ENCODE measurements at places on chromosomes 4 and X. TPM values are rescaled to one million over a fixed set of nuclear protein-coding genes. Genes with fewer than 3 reads are reported as not detected.

- H3K27me3 ChIP-seq, result peaks cover 23% of the 10 kb centered on the region
- H3K27ac ChIP-seq, result no peak overlapping the region
- peak overlapping the region; percentile 70 for H3K4me3 ChIP-seq
- DNase-seq, result no peak
Measured at GRCh38 chr4:84496706-84497503, 2.2 kb downstream of the NKX6-1 start.

GRCh38 chr4:64882311-64883086, 473.2 kb upstream of the TECRL start:
- H3K36me3 ChIP-seq, result no peaks in the 10 kb centered on the region
- no peaks in the 10 kb centered on the region for H3K27me3 ChIP-seq
- H3K4me1 ChIP-seq, result no peaks in the 10 kb centered on the region

DNA sequence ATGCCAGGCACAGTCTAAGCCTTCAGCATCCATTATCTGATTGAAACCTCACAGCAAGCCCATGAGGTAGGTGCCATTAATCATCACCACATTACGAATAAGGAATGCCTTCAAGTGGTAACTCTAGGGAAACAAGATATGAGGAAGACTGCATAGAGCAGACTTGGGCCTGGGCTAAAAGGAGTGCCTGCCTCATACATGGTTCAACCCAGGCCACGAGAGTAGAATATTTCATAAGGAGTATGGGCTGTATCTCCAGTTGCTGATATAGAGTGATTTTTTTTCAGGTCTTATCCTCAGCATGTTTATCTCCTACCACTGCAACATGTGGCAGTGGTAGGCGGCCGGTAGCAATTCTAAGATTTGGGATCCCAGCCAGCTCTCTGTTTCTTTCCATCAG, 51.7 kb downstream of the ATP11C start:
- H3K36me3 ChIP-seq, result no peaks in the 10 kb centered on the region
- H3K4me1 ChIP-seq, result no peaks in the 10 kb centered on the region
- no peak overlapping the region for H3K4me3 ChIP-seq
- H3K27ac ChIP-seq, result peak overlapping the region; percentile 16
- no peak for DNase-seq

DNA sequence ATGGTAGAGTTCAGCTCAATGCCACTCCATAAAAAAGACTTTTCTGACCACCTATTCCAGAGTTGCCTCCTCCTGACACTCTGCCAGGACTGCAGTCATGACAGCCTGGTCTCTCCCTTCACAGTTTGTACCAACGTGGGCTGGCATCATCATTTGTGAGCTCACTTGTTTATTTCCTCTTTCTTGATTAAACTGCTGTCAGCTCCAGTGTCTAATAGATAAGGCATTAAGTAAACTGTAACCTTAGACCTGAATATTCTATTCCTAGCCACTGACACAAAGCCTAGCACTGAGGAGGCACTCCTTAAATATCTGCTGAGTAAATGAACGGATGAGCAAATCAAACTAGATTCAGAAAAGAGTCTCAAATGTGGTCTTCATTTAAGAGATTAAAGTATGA, 48.7 kb downstream of the DDX60 start:
- no peaks in the 10 kb centered on the region for H3K27me3 ChIP-seq
- no peak overlapping the region for H3K27ac ChIP-seq
- DNase-seq, result no peak
- no peak overlapping the region for H3K4me3 ChIP-seq
- no peaks in the 10 kb centered on the region for H3K4me1 ChIP-seq
- H3K36me3 ChIP-seq, result peaks cover 61% of the 10 kb centered on the region

GRCh38 chrX:155534800-155535199, 76.4 kb upstream of the F8A3 start:
- no peaks in the 10 kb centered on the region for H3K27me3 ChIP-seq
- H3K27ac ChIP-seq, result no peak overlapping the region
- no peaks in the 10 kb centered on the region for H3K36me3 ChIP-seq
- H3K4me3 ChIP-seq, result no peak overlapping the region

GRCh38 chr4:136823020-136823419, 709.3 kb downstream of the PCDH18 start:
- H3K4me3 ChIP-seq, result no peak overlapping the region
- no peak overlapping the region for H3K27ac ChIP-seq
- no peaks in the 10 kb centered on the region for H3K27me3 ChIP-seq
- DNase-seq, result no peak
- no peaks in the 10 kb centered on the region for H3K4me1 ChIP-seq
- H3K36me3 ChIP-seq, result no peaks in the 10 kb centered on the region

DNA sequence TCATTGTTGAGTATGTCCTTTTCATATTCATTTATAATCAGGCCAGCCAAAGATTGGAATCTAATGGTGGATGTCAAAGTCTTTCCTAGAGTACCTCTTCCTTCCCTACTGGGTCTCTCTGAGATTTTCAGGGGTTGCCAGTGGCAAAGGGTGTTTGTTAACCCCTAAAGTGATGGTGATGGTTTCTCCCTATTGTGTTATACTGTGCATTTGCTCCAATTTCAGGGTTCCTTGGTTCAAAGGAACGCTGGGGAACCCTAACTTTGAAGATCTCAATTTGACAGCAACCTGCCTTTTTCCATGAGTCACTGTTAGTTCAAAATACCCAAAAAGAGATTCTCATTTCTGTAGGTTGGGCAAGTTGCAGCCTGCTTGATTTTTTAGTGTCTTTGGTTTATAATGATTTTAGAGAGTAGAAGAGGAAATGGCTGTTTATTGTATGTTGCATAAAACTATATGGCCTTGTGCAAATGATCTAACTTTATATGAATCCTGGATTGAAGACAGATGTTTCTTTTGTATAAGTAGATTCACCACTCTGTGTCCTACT, 23.0 kb downstream of the GAB1 start:
- H3K27me3 ChIP-seq, result no peaks in the 10 kb centered on the region
- H3K36me3 ChIP-seq, result no peaks in the 10 kb centered on the region
- H3K4me1 ChIP-seq, result peaks cover 64% of the 10 kb centered on the region
- DNase-seq, result no peak
- peak overlapping the region; percentile 79 for H3K27ac ChIP-seq

GRCh38 chr4:107247738-107248137, 211.6 kb upstream of the DKK2 start:
- H3K4me3 ChIP-seq, result no peak overlapping the region
- no peaks in the 10 kb centered on the region for H3K27me3 ChIP-seq

GRCh38 chr4:126215759-126216158, 901.0 kb downstream of the FAT4 start:
- DNase-seq, result no peak
- H3K27me3 ChIP-seq, result no peaks in the 10 kb centered on the region
- H3K4me3 ChIP-seq, result no peak overlapping the region
- H3K4me1 ChIP-seq, result no peaks in the 10 kb centered on the region
- H3K27ac ChIP-seq, result no peak overlapping the region

DNA sequence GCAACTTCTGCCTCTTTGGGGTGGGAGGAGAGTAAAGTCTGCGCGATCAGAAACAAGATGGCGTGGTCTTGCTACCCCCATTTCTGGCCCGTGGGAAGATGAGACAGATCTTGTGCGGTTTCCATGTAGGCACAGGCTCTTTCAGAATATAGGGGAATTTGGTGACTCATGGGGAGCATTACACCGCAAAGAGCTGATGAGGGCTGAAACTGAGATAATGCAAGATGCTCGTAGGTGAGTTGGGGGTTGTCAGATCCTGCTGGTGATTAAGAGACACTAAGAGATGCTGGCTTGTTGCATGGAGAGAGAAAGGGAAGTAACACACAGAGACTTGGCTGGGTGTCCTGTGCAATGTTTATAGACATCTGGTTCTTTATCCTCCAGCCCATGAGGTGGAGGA, 1.5 kb downstream of the EVC start:
- no peaks in the 10 kb centered on the region for H3K4me1 ChIP-seq
- H3K27me3 ChIP-seq, result no peaks in the 10 kb centered on the region
- no peak for DNase-seq
- H3K36me3 ChIP-seq, result no peaks in the 10 kb centered on the region
- peak overlapping the region; percentile 87 for H3K4me3 ChIP-seq
- H3K27ac ChIP-seq, result no peak overlapping the region

- DNase-seq, result no peak
- H3K4me1 ChIP-seq, result no peaks in the 10 kb centered on the region
- H3K4me3 ChIP-seq, result no peak overlapping the region
- H3K27me3 ChIP-seq, result no peaks in the 10 kb centered on the region
- no peaks in the 10 kb centered on the region for H3K36me3 ChIP-seq
Measured at GRCh38 chr4:111937368-111937767, 207.9 kb upstream of the FAM241A start.

DNA sequence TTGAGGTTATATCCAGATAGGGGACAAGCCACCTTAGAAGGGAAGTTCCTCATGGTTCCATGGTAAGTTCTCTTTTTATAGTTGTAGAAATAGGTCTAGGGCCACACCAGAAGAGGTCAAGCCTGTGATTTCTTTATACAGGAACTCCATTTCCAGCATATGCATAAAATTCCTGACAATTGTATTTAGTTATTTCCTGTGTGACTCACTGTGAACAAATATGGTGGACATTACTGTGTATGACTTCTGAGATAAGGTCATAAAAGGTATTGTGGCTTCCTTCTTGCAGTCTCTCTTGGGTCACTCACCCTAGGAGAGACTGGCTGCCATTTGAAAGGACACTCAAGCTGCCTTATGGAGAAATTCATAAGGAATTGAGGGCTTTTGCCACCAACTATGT, 2.2 kb upstream of the C4orf36 start:
- H3K4me1 ChIP-seq, result peaks cover 6% of the 10 kb centered on the region
- DNase-seq, result no peak
- no peak overlapping the region for H3K27ac ChIP-seq
- no peaks in the 10 kb centered on the region for H3K36me3 ChIP-seq
- no peak overlapping the region for H3K4me3 ChIP-seq
- no peaks in the 10 kb centered on the region for H3K27me3 ChIP-seq

GRCh38 chrX:107741404-107741790, 34.2 kb downstream of the TSC22D3 start:
- peaks cover 14% of the 10 kb centered on the region for H3K4me1 ChIP-seq
- no peaks in the 10 kb centered on the region for H3K36me3 ChIP-seq
- peak overlapping the region; percentile 94 for H3K27ac ChIP-seq
- no peak for DNase-seq

DNA sequence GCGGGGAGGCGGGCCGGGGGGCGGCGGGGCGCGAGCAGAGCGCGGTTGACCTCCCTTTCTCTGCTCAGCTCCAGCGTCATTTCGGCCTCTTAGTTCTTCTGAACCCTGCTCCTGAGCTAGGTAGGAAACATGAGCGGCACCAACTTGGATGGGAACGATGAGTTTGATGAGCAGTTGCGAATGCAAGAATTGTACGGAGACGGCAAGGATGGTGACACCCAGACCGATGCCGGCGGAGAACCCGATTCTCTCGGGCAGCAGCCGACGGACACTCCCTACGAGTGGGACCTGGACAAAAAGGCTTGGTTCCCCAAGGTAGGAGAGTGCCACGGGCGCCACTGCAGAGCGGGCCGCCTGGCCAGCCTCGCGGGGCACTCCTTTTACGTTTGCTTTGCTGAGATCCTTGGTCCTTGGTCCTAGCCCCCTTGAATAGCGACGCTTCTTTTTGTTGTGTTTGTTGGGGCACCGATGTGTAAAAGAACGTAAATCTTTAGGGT, at the start of gene HTATSF1:
HTATSF1 (plus strand) TSS at position 37 of the 497 bp plus-strand sequence; CDS start at position 130, 93 bp downstream.
- H3K4me3 ChIP-seq, result peak within 1 kb of the TSS; percentile 58
- H3K27me3 ChIP-seq, result no peaks in the 10 kb centered on the region
- no peak for DNase-seq
- peaks cover 14% of the 10 kb centered on the region for H3K36me3 ChIP-seq
- H3K27ac ChIP-seq, result peak within 1 kb of the TSS; percentile 86
- no peaks in the 10 kb centered on the region for H3K4me1 ChIP-seq

DNA sequence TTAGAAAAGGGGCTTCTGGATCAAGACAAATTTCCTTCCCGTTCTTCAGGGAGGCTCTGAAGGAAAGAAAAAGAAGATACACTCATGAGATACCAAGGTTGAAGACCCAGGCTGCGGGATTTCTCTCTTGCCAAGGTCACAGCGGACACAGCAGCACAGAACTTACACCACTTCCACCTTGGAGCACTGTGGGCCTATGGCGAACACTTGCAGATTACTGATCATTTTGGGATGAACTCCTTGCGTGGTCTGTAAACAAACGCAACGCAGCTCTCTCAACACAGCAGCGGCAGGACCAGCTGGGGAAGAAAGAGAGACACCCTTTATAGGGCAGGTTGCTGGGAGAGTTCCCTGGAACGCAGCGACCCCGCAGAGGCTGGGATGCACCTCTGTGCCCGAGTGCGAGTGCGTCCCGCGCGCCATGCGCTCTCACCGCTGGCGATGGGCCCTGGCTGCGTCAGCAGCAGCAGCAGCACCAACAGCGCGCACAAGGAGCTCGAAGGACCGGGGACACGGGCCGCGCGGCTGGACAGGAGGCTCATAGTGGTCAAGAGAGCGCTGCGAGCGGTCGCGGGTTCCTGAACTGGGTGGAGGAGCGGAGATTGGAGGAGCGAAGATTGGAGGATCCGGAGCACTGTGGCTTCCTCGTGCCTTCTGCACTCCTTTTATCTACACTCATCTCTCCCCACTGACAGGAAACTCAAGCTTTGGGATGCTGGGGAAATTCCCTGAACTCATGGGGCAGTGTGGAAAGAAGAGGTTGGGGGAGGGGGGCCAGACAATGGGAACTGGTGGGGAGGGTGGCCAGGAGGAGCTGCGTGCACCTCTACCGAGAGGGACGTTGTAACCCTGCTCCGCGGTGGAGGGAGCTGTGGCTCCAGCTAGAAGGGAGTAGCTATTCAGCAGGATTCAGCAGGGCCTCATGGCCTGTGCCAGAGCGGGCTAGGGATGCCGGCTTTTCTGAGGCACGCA, at the start of gene CXCL5:
CXCL5 (minus strand) TSS at position 638 of the 972 bp plus-strand sequence; CDS start at position 542, 96 bp downstream.
- H3K27me3 ChIP-seq, result no peaks in the 10 kb centered on the region
- peak within 1 kb of the TSS; percentile 33 for H3K4me3 ChIP-seq
- no peaks in the 10 kb centered on the region for H3K4me1 ChIP-seq
- H3K27ac ChIP-seq, result no peak within 1 kb of the TSS

- H3K27ac ChIP-seq, result no peak overlapping the region
- H3K27me3 ChIP-seq, result no peaks in the 10 kb centered on the region
- DNase-seq, result no peak
Measured at GRCh38 chr4:162131256-162131655, 32.5 kb downstream of the FSTL5 start.

DNA sequence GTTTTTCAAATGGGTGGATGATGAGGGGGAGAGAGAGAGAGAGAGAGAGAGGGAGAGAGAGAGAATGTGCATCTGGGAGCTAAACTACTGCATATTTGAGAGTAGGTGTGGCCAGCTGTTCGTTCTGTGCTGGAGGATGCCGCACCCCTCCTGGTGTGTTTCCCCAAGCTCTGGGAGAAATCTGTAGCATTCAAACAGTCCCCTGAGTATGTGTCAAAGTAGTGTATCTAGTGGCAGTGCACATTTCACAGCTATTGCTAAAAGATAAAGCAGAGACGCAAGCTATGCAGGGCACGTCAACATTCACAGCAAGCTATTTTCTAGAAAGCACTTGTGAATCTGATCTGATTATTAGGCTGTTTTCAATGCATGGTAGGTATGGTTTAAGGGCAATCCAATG, 83.5 kb upstream of the LIMCH1 start:
- no peaks in the 10 kb centered on the region for H3K36me3 ChIP-seq
- H3K27me3 ChIP-seq, result no peaks in the 10 kb centered on the region
- no peak for DNase-seq
- no peak overlapping the region for H3K27ac ChIP-seq
- no peaks in the 10 kb centered on the region for H3K4me1 ChIP-seq

GUCY1B1 gene
- 34.9 TPM for total RNA-seq

CYSLTR1 gene
- 8.9 TPM for total RNA-seq

SPANXC gene
- total RNA-seq, result not detected

PPEF2 gene
- not detected for total RNA-seq

AKAP4 gene
- total RNA-seq, result not detected

RBM46 gene
- not detected for total RNA-seq

GTPBP6 gene
- 56.2 TPM for total RNA-seq

CXCL8 gene
- not detected for total RNA-seq
